ENCODE measurements at places on chromosomes 6 and 20.

DNA sequence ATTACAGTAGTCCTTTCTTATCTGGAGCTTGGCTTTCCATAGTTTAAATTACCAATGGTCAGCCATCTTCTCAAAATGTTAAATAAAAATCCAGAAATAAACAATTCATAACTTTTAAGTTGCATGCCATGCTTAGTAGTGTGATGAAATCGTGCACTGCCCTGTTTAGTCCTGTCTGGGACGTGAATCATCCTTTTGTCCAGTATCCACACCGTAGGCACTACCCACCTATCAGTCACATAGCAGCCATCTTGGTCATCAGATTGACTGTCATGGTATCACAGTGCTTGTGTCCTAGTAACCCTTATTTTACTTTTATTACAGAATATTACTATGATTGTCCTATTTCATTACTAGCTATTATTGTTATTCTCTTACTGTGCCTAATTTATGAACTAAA, 924.1 kb downstream of the EYS start:
- no peak for DNase-seq

- DNase-seq, result peak; percentile 37
These were observed 963 bp downstream of the DDRGK1 start for GRCh38 chr20:3203315-3204123.

- DNase-seq, result no peak
These were observed 572.6 kb upstream of the SYNCRIP start for GRCh38 chr6:86215323-86215722.

DNA sequence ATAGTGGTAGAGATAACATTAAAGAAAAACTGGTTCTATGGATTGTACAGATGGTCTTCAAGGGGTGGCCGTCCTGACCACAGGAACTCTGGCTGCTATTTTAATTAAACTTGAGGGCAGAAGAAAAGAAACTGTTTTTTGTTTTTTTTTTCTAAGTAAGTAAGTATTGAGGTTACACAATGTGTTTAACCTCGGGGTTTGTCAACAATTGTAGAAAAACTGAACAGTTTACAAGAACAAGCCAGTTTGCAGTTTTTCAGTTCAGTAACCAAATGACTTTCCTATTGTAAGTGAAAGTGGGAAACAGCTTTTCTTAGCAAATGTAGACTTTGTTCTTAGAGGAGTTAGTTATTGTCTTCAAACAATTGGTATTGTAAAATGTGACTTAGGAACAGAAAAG, 77.0 kb downstream of the PLCB1 start:
- peak; percentile 45 for DNase-seq

GRCh38 chr6:70668499-70668812, 773 bp downstream of the SMAP1 start:
- DNase-seq, result peak; percentile 60

GRCh38 chr6:80404889-80405288, 298.4 kb downstream of the BCKDHB start:
- no peak for DNase-seq

DNA sequence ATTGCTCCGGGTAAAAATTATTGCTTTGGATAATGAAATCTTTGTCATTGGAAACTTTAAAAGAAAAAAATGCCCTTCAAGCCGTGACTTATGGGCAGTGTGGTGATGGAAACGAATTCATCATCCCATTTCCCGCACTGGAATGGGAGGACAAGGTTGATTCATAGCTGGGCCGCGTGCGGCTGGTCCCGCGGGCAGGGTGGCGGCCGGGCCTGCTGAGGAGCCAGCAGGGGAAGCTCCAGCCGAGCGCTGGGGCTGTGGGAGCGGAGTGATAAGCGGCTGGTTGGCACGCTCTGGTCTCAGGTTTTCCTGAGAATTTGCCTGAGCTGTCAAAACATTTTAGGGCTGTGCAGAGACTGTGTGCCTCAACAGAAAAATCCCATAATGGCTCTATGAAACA, 351.7 kb downstream of the CDC5L start:
- DNase-seq, result peak; percentile 75

- no peak for DNase-seq
These were observed 149.3 kb downstream of the CFAP61 start for GRCh38 chr20:20201639-20202038.

GRCh38 chr6:37456816-37457560, 24.0 kb downstream of the CMTR1 start:
- peak; percentile 81 for DNase-seq

DNA sequence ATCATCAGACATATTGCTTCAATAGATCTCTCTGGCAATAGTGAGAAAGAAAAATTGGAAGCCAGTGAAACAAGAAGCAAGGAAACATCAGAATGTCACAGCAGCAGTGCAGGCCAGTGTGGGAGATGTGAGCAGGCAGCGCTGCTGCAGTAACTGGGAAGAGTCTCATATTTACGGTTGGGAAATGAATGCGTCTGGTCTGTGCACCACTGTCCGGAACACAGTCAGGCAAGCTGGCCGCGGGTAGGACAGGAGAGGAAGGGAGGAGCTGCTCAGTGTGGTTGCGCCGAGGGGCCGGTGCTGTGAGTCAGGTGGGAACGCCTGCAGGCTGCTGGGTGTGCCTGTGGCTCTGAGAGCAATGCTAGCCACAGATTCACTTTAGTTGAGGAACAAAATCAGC, 6.4 kb upstream of the PSMG4 start:
- DNase-seq, result peak; percentile 46

DNA sequence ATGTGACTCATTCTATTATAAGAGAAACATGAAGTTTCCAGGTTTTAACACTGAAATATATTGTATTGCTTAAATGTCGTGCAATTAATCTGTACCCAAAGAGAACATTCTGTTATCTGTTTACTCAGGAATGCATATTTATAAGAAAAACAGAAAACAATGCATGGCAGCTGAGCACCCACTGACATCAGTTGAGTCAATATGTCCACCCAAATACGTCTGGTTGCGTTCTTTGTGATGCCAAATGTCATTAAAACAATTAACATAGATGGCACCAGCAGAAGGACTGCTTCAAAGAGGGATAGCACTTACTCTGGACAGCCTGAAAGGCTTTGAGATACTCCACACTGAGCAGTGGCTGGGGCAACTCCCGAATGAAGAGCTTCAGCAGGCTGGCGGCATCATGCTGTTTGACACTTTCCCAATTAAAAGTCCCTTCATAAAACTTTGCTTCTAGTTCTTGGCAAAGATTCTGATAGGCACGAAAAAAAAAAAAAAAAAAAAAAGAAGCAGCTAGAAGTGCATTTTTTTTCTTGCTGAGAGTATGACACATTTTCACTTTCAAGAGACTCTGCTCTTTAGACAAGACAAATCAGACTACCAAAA, 102.3 kb downstream of the ARHGAP18 start:
- DNase-seq, result peak; percentile 28

- DNase-seq, result peak; percentile 86
These were observed 61.6 kb upstream of the MRPS10 start for GRCh38 chr6:42279144-42279781.

- DNase-seq, result no peak
These were observed 17.6 kb downstream of the SLC18B1 start for GRCh38 chr6:132780770-132781371.

DNA sequence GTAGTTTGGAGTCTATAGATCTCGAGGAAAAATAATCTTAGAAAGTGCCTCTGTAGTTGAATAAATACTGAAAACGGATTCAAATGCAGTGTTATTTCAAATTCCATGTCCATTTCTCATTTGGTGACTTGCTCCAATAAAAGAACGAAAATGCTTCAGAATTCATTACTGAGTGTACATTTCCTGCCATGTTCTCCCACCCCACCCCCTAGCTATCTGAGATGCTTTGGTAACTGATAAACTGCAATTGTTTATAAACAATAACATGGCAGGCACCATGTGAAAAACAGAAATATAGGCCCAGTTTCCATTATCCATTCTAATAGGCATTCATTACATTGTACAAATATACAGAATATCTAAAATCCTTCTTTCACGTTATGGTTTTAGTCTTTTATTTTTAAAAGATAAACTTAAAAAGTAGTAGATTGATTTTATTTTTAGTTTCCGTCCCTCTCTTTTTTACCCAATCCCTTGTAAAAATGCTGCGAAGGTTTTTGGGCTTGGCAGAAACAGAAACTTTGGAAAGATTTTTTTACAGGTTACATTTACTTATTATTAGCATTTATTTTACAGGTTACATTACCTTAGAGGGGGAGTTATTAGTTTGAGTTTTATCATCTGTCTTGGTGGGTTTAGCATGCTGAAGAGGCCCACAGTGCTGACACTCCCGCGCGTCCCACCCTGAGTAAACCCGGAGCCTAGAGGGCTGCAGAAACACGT, 1.5 kb downstream of the FAM162B start:
- DNase-seq, result no peak

DNA sequence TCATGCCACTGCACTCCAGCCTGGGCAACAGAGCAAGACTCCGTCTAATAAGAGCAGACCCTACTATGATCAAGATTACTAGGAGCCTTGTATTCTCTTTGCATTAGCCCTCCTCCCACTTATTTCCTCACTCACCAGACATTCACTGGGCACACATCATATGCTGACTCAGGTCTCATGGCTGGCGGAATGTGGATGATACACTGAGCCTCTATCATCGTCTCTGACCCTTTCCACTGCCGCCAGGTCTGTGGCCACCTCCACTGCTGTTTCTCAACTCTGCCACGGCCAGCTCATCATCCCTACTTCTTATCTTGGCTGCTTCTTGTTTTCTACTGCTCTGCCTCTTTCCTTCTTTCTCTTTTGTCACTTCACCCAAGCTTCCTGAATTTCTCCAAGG, 161.0 kb downstream of the BACH2 start:
- peak; percentile 73 for DNase-seq
